ENCODE measurements at places on chromosomes 6 and 20.

GRCh38 chr20:34363465-34364222, 571 bp downstream of the ITCH start:
- DNase-seq = peak; percentile 63

- DNase-seq = no peak
These were observed 665.2 kb downstream of the DOK5 start for GRCh38 chr20:55140631-55141030.

- DNase-seq = no peak
These were observed 90.9 kb downstream of the SPTLC3 start for GRCh38 chr20:13099676-13100075.

GRCh38 chr6:76940191-76940590, 523.1 kb downstream of the HTR1B start:
- no peak for DNase-seq

DNA sequence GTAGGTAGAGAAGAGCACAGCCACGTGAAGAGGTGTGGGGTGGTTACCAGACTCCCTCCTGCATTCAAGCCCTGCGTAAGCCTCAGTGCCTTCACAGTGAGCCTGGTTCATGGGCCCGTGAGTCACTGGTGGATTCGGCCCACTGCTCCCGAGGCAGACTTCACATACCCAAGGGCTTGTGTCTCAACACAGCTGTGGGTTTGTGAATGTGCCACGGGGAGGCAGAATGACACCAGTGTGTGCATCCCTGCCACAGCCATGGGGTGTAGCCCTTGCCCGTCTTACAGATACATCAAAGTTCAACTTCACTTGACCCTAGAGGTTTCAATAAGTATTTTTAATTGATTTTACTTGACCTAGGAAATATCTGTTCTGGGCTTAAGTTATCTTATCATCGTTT, 108.5 kb downstream of the MAP3K4 start:
- DNase-seq = no peak

DNA sequence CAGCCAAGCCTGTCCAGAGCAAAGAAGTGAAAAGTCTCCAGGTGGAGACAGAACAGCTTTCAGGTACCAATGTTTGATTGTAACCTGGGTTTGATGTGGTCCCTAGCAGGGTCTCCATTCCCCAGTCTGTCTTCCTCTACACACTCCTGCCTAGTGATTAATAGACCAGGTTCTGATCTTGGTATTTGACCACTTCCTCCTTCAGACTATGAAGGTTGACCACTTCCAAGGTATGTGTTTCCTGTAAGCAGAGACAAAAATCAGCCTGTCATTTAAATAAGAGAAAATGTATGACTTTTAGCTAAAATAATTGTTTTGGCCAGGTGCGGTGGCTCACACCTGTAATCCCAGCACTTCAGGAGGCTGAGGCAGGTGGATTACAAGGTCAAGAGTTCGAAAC, 41.8 kb upstream of the TOP1 start:
- DNase-seq = no peak

GRCh38 chr6:113701552-113702254, 155.4 kb upstream of the MARCKS start:
- DNase-seq = no peak

DNA sequence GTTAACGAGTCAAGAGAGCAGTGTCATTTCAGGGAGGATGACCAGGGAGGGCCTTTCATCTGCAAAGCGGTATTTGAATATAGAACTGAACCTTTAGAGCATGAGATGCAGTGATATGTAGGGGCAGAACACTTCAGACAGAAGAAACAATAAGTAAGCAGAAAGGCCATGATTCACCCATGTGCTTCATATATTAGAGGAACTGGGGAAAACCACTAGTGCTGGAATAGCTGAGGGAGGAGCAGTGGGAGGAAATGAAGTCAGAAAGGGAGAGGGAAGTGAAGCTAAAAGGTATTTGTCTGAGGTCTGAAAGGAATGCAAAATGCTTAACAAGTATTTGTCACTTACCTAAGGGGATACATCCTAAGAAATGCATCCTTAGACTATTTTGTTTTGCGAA, 391.2 kb downstream of the ADGRB3 start:
- peak; percentile 51 for DNase-seq

DNA sequence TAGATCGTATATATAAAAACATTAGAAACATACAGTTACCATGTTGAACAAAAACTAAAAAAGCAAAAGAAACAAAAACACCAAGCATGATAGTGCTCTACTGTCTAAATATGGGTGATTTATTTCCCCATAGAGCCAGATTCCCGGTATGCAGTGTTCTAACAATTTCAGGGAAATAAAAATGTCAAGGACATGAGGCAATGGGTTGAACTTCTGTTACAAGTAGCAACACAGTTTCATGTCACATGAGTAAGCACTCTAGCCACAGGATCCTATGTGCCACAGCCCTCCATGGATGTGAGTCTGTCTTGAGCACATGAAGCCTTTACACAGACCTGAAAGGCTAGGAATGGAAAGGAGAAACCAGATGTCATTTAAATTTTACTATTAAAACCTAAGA, 96.0 kb downstream of the MAP3K5 start:
- DNase-seq = no peak

- peak; percentile 79 for DNase-seq
These were observed 289.6 kb downstream of the RFPL4B start for GRCh38 chr6:112636650-112637262.

GRCh38 chr20:48893374-48893773, 28.1 kb upstream of the ARFGEF2 start:
- DNase-seq = no peak

DNA sequence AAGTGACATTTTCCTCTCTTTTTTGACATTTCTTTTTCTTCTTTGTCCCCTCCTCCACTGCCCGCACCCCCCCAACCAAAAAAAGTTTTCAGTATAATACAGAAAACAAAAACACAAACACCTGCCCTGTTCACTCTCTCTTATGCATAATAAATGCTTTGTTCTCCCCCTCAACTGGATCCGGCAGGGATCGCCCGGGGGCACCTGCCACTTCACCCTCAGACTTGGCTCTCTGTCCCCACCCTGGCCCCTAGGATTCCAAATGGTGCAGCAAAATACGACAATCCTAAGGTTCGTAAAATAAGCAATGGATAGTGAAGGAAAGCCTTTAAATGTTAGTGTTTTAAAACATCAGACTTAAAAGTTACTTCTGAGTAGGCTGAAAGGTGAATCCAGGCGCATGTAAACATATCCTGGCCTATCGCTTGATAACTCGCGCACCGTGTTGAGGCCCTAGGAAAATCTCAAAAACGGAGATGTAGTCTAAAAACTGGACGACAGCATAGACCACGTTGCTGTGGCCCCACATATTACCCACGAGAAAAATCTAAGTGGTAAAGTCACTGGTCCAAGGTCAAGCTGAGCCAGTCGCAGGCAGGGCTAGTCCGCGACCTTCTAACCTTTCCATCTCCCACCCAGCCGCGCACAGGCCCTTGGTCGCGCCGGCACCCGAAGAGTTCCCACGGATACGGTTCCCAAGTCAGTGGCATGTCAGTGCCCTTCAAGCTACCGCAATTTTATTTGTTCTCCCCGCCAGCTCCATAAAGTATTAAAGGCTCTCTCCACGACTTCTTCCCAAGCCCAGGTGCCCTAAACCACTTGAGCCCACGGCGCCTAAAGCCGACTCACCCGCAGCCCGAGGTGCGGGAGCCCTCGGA, 130.8 kb downstream of the OGFRL1 start:
- DNase-seq = no peak

GRCh38 chr6:159249128-159249527, 79.9 kb downstream of the FNDC1 start:
- DNase-seq = peak; percentile 5

- no peak for DNase-seq
These were observed 97.9 kb downstream of the ARID1B start for GRCh38 chr6:156875062-156875461.

GRCh38 chr6:83019741-83020140, 45.9 kb downstream of the UBE3D start:
- DNase-seq = no peak

DNA sequence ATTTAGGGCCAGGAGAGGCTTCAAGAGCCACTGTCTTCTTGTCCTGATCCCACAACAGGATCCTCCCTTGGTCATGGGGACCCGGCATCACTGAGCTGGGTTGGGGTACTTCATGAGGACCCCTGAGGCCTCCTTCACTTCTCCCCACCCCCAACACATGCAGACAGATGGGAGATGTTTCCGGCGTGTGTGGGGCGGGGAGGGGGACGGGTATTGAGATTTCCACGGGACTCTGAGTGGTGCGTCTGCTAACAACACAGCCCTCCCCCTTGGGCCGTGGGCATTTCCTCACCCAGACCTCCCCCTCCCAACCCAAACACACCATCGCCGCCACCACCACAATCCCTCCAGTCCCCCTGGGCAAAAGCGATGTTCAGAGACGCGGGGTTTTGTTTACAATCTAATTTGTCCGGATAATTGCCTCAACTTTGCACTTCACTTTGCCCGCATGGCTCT, 906 bp upstream of the FOXP4 start:
- no peak for DNase-seq

- peak; percentile 45 for DNase-seq
These were observed 198.9 kb downstream of the NKAIN2 start for GRCh38 chr6:124002377-124003081.

DNA sequence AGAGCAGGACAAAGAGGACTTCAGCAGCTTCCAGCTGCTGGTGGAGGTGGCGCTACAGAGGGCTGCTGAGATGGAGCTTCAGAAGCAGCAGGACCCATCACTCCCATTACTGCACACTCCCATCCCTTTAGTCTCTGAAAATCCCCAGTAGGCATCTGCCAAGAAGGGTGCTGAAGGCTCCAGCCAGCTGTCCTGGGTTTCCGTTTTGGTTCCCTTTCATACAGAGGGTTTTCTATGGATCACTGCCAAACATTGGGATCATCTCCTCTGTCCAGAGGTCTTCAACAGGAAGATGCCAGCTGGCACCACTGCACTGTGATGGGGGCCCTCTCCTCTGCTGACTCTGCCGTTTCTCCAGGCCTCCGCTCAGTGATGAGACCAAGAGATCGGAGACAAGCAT, 14.3 kb upstream of the RAB5IF start:
- DNase-seq = no peak

- no peak for DNase-seq
These were observed 28.3 kb downstream of the PPP1R16B start for GRCh38 chr20:38833857-38834164.

DNA sequence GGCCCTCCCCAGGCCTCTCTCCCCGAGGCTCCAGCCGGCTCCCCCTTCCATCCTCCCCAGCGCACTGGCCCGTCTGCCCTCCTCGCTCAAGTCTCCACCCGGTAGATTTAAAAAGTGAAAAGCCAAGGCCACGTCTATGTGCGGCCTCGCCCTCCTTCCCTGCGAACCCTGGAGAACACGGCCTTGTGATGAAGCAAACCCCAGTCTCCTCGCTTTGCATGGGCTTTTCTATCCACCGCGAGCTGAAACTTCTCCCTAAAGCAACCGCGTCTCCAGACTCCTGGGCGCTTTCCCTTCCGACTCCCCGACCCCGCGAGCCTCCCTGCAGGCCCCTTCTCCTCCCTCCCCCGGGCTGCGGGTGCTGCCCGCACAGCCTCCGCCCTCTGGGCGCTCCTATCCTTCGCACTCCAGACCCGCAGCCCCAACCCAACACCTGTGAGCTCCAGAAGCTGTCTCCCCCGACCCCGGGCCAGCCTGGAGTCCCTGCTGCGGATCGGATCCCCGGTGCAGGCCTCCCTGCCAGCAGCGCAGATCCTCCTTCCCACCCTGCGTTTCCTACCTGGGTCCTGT, 265.2 kb upstream of the QKI start:
- DNase-seq = no peak

DNA sequence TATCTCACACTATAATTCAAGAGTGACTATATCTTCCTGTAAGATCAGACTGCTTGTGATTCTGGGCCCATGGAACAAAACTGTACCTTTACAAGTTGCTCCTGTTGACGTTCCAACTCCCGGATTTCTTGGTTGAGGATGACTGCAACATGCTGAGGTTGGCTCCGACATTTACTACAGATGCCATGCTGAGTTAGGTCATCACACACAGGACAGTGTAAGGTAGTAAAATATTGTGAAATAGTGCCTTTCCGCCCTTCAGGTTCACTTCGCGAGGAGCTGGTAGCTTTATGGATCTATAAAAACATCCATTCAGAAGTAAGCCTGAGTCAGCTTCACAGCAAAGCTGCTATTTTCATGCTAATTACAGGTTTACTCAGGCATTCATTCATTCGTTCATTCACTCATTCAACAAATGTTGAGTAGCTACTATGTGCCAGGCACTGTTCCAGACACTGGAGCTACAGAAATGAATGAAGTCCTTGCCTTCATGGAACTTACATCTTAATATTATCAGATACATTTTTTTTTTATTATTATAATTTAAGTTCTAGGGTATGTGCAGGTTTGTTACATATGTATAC, 175.7 kb downstream of the REV3L start:
- DNase-seq = no peak

DNA sequence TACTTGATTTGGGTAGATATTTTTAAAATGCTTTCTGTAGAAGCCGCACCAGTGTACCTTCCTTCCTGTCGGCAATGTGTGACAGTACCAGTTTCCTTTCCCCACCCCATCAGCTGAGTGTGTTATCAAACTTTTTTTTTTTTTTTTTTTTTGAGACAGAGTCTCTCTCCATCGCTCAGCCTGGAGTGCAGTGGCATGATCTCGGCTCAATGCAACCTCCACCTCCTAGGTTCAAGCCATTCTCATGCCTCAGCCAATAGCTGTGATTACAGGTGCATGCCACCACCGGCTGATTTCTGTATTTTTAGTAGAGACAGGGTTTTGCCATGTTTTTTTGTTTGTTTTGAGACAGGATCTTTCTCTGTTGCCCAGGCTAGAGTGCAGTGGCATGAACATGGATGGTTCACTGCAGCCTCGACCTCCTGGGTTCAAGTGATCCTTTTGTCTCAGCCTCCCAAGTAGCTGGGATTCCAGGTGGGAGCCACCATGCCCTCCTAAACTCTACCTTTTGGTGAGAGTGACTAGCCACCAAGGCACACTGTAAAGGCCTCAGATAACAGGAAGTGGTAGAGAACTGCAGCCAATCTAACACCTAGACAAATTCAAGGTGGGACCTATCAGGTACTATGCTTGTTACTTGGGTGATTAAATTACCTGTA, 26.5 kb upstream of the ZBTB22 start:
- DNase-seq = no peak

DNA sequence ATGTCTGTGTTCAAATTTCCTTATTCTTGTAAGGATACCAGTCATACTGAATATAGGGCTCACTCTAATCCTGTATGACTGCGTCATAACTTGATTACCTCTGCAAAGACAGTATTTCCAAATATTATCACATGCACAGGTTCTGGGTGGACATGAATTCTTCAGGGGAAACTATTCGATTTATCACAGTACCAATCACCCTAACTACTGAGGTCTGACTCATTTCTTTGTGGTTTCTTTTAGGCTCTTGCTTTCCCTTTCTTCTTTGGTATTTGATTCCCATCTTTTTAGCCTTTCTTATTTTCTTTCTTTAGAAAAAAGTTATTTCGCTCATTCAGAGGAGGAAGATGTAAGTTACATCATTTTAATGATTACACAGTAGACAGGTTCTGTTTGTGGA, 40.3 kb upstream of the TBX18 start:
- peak; percentile 60 for DNase-seq

DNA sequence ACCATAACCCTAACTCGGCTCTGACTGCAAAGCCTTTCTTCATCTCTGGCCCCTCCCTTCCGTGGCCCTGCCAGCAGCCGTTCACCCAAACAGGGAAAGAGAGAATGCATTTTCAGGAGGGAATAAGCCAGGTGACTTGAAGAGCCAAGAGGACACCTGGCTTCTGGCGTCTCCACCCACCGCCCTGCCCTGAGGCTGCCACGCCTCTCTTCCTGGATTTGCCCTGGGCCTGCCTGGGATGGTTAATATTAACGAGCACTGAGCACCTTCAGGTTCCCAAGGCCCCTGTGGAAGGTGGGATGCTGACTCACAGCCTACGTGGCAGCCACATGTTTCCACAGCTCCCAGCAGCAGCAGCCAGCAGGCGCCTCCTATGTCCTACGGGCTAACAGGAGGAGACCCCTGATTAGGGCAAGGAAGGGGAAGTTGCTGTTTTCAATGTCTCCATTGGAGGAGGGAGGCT, 138.0 kb upstream of the RREB1 start:
- DNase-seq = no peak

Measured in astrocyte of the spinal cord (primary cell).